ENCODE measurements at places on chromosomes 16 and 17.

- DNase-seq = no peak
Measured at GRCh38 chr16:10296956-10297340, 88.9 kb upstream of the ATF7IP2 start.

DNA sequence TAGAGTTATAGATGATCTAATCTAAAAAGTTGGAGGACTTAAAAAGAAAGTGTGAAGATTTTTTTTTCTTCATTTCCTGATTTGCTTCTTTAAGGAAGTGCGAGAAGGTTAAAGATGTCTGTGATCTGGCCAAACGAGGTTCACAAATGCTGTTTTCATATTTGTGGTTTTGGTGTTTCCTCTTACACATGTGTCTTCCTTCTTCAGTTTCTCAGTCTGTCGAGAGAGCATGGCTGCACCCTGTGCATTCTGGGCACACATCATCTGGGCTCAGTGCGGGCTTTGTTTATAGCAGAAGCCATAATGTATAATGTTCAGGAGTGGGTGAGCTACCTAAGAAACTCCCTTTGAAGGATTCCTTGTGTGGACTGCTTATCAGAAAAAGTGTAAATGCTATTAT lies 260.4 kb upstream of the TBX2 start:
- peak; percentile 72 for DNase-seq

- DNase-seq = no peak
Measured at GRCh38 chr17:65553009-65553645, 8.3 kb downstream of the AXIN2 start.

DNA sequence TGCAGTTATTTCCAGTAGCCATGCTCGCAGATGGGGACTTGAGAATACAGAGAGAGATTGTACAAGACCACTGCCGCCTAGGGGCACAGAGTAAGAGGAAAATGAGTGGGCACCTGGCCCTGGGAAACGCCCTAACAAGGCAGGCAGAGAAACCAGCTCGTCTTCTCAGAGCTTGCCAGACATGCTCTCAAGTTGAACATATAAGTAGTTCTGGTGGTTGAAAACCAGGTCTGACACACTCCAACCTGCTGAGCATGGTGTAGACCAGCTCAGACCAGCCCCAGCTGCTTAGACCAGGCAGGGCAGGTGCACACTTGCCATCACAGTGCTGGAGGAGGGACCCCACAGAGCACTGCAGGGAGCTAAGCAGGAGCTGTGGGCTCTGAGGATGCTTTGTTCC lies 250.5 kb downstream of the CPPED1 start:
- DNase-seq = no peak

DNA sequence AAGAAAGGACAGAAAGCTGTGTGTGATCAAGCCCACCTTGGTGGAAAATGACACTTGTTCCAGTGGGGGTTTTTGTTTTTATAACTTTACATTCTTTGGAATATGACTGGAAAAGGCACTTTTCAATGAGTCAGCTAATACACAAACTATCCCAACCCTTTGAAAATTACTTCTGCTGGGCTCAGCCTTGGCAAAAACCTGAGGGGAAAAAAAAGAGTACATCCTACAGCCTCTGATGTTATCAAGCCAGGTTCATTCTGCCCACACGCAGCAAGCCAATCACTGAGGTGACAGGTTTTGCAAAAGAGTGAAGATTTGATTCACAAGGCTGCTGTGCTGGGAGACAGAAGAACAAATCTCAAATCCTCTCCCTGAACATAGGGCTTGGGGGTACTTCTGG lies 484.5 kb upstream of the ERCC4 start:
- no peak for DNase-seq

DNA sequence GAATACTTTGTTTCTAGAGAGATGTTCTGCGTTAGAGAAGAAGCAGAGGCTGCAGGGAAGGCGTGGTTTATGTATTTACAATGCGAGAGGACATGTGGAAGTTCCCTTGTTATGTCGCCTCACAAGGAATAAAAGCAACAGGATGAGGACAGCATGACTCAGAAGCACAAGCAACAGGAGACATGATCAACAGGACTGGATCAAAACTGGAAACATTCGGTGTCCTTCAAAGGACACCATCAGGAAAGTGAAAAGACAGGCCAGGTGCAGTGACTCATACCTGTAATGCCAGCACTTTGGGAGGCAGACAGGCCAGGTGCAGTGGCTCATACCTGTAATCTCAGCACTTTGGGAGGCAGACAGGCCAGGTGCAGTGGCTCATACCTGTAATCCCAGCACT lies 52.6 kb downstream of the CCDC57 start:
- no peak for DNase-seq

GRCh38 chr17:74389937-74390679 lies 22.8 kb downstream of the GPR142 start:
- no peak for DNase-seq

DNA sequence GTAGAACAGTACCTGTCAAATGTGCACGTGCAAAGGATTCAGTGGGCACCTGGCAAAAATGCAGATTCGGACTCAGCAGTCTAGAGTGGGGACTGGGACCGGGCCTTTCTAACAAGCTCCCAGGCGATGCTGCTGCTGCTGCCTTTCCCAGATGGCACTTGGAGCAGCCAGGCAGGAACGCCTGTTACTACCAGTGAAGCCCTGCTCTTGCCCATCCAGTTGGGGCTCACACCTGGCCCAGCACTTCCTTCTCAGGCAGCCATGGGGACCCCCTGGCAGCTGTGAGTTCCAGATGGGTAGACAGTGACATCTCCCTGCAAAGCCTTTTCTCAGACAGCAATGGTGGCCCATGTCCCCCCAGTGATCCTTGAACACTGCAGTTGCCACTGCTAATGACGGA lies 30.4 kb downstream of the KDM8 start:
- peak; percentile 34 for DNase-seq

- DNase-seq = no peak
Measured at GRCh38 chr16:79005096-79005495, 595.4 kb downstream of the MAF start.

DNA sequence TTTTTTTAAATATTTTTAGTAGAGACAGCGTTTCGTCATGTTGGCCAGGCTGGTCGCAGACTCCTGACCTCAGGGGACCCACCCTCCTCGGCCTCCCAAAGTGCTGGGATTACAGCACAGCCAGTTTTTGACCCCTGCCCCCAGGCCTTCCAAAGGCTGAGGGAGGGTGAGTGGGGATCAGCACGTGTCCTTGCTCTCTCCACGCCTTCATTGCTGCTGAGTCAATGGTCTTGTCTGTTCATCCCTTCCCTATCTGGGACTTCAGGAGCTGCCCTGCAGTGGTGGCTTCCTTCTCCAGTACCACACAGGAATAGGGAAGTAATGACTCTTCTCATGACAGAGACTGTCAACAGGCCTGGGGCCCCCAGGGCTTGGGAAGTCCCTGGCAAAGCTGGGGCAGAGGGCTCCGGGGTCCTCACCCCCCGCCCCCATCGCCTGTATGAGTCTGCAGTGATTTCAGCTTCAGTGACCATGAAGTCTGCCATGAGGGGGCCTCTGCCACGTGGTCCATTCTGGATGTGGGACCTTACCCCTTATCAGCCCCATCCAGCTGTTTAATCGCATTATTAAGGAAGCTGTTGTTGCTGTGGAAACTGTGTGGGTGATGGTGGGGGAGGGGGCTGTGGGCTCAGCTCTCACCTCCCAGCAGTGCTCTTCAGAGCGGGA lies 6.1 kb downstream of the ABCC3 start:
- DNase-seq = no peak

DNA sequence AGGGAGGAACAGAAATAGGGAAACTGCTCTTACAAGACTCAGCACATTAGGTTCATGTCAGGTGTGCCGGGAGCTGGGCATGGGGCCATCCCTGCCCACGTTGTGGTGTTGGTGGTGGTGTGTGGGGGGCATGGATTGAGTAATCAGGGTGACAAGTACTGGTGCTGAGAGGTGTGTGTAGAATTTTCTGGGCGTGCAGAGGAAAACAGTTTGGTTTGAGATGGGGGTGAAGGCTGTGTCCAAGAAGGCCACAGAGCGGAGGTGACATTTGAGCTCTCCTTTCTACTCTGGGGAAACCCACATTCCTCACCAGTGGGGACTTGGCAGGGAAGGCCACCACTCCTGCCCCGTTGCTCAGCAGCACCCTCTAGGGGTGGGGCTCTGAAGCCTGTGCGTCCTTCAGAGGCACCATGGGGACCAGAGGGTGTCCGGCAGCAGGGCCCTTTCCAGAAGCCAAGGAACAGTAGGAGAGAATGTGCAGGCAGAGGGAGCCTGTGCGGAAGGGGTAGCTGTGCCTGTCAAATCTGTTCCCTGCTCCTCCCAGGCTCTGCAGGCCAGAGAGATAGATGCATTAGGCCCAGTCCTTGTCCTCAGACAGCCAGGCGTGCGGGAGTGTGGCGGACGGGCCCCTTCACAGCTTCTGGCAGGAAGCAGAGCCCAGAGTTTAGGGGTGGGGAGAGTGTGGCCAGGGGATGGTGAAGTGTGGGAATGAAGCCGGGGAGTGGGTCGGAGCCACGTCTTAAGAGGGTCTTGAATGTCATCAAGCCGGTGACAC lies 48.7 kb upstream of the GSE1 start:
- no peak for DNase-seq

DNA sequence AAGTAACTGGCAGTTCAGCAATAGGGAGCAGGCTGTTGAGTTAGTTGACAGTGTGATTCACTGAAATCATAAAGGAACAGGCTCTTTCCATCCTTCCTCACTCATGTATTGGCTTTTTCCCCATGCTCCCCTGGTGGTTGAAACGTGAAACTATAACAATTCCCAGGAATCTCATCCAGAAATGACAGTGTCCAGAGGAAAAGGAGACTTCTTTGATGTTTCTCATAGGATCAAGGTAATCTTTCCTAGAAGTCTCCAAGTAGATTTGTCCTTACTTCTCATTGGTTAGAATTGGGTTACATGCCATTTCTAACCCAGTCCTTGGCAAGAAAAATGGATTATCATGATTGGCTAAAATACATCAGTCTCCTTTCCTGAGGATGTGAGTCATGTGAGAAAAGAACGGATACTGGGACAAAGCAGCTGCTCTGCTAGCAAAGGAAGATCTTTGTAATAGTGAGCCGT lies 14.4 kb downstream of the TTC19 start:
- no peak for DNase-seq

- DNase-seq = no peak
Measured at GRCh38 chr17:50289991-50290702, 15.9 kb downstream of the TMEM92 start.

DNA sequence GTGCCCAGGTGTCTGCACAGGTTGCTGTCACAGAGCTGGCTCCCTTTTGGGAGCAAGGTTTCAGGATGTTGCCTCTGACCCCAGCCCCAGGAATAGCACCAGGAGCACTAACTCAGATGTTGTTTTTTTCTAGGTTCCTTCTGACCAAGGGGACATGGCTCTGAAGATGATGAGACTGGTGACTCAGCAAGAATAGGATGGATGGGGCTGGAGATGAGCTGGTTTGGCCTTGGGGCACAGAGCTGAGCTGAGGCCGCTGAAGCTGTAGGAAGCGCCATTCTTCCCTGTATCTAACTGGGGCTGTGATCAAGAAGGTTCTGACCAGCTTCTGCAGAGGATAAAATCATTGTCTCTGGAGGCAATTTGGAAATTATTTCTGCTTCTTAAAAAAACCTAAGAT lies 28.1 kb downstream of the SCPEP1 start:
- DNase-seq = no peak

GRCh38 chr17:62911114-62911513 lies 54.9 kb upstream of the TANC2 start:
- DNase-seq = no peak

DNA sequence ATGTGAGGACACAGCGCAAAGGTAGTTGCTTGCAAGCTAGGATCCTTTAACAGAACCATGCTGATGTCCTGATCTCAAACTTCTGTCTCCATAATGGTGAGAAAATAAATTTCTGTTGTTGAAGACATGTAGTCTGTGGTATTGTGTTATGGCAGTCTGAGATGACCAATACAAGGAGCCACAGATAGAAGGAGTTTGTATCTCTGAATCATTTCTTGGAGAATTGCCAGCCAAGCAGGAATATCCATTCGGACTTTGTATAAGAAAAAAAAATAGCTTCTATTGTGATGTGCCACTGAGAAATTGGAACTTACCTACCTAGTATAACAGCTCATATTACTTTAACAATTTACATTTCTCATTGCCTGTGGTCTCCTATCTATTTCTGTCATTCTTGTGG lies 447.6 kb upstream of the CA10 start:
- no peak for DNase-seq

DNA sequence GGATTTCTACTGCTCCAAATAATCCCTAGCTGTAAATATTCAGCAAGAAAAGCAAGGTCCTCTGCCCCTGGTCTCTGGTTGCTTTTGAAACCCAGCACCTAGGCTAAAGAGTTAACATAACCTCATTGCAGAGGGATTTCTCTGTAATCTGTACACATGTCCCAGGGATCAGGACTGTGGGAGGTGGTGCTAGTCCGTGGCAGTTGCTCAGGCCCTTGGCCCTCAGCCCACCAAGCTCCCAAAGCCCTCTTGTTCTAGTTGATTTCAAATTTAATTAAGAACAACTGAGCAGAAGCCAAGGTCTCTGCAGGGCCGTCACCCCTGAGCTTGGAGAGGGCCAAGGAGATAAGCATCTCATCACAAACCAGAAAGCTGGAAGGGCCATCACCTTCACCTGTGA lies 181.1 kb downstream of the SOX9 start:
- DNase-seq = no peak

DNA sequence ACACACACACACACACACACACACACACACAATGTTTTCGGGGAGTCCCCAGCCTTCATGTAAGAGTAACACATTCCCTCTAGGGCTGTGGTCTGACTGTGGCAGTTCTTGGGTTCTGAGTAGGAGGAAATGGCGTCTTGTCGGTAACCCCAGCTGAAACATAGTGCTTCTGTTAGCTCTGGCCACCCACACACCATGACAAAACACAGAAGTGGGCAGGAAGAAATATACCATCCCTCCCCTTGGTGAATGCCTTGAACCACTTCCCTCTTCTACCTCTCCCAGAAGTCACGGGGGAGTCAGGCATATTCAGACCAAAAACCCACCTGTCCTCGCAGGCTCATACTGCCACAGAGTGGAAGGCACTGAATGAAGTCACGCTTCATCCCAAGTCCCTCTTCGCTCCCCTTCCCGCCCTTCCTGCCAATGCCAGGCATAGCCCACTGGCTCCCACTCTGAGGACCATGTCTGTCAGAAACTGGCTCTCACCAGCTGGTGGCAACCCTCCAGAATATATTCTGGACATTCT lies 11.5 kb downstream of the SLC35B1 start:
- DNase-seq = peak; percentile 80

- no peak for DNase-seq
Measured at GRCh38 chr16:57411362-57411976, 6.9 kb downstream of the CCL17 start.

Measured in naive thymus-derived CD8-positive, alpha-beta T cell (primary cell).